ENCODE measurements at places on chromosomes 5 and 9. TPM values are rescaled to one million over a fixed set of nuclear protein-coding genes. Genes with fewer than 3 reads are reported as not detected.

The TMEM215 gene
- total RNA-seq: not detected

The ACOT12 gene
- total RNA-seq: not detected

The GNA14 gene
- total RNA-seq: not detected

The CCDC152 gene
- not detected for total RNA-seq

The OLFML2A gene
- total RNA-seq: 18.2 TPM

The CLIC3 gene
- 1.7 TPM for total RNA-seq

The TTC33 gene
- total RNA-seq: 10.9 TPM

The SH3GLB2 gene
- 34.4 TPM for total RNA-seq

The GFI1B gene
- total RNA-seq: not detected

The LCNL1 gene
- 0.02 TPM for total RNA-seq

The ZFP2 gene
- 0.07 TPM for total RNA-seq

The CCL27 gene
- total RNA-seq: not detected

The OSMR gene
- total RNA-seq: 76.1 TPM

The RNF208 gene
- 1.8 TPM for total RNA-seq

The OR1J2 gene
- total RNA-seq: not detected

The NPR2 gene
- 6.7 TPM for total RNA-seq

The PAEP gene
- 0.27 TPM for total RNA-seq

The TAL2 gene
- total RNA-seq: 0.32 TPM

The IRX4 gene
- 0.29 TPM for total RNA-seq

The CDC42SE2 gene
- total RNA-seq: 32.0 TPM

The SPINK4 gene
- total RNA-seq: not detected

The GNAQ gene
- 16.3 TPM for total RNA-seq

The TEX48 gene
- total RNA-seq: not detected

The SH3GL2 gene
- total RNA-seq: 0.09 TPM

The ENHO gene
- 1.3 TPM for total RNA-seq

The HMCN2 gene
- total RNA-seq: 0.04 TPM

The PCDHGA11 gene
- 0.02 TPM for total RNA-seq

The EGFLAM gene
- total RNA-seq: not detected

The STKLD1 gene
- total RNA-seq: 1.4 TPM

The SCGB3A2 gene
- not detected for total RNA-seq

The ARID3C gene
- 0.18 TPM for total RNA-seq

The ZNF189 gene
- total RNA-seq: 6.2 TPM

The RNF224 gene
- total RNA-seq: 0.24 TPM

The TYRP1 gene
- not detected for total RNA-seq

The DAB2IP gene
- total RNA-seq: 11.5 TPM

The MYMK gene
- total RNA-seq: not detected

The LNPEP gene
- total RNA-seq: 6.9 TPM

The PCDHB1 gene
- not detected for total RNA-seq

The ADGRD2 gene
- not detected for total RNA-seq

The PCDHGA9 gene
- total RNA-seq: not detected

The TMC1 gene
- 0.05 TPM for total RNA-seq

Measured in A549 treated with CpdA at 1 μM for 4 hours (cell line).